ENCODE measurements at places on chromosomes 13 and 19. TPM values are rescaled to one million over a fixed set of nuclear protein-coding genes. Genes with fewer than 3 reads are reported as not detected.
A peak's percentile ranks its signal among the peaks of the same experiment; 100 is the strongest.

GRCh38 chr13:109725297-109725696, 61.1 kb downstream of the IRS2 start:
- no peaks in the 10 kb centered on the region for H3K4me1 ChIP-seq
- peaks cover 7% of the 10 kb centered on the region for H3K27me3 ChIP-seq
- no peaks in the 10 kb centered on the region for H3K36me3 ChIP-seq
- H3K4me3 ChIP-seq = no peak overlapping the region
- DNase-seq = no peak

- peaks cover 18% of the 10 kb centered on the region for H3K27me3 ChIP-seq
- no peaks in the 10 kb centered on the region for H3K36me3 ChIP-seq
- no peak overlapping the region for H3K27ac ChIP-seq
- DNase-seq = no peak
Observed at GRCh38 chr13:42876270-42876714, 94.9 kb downstream of the FAM216B start.

DNA sequence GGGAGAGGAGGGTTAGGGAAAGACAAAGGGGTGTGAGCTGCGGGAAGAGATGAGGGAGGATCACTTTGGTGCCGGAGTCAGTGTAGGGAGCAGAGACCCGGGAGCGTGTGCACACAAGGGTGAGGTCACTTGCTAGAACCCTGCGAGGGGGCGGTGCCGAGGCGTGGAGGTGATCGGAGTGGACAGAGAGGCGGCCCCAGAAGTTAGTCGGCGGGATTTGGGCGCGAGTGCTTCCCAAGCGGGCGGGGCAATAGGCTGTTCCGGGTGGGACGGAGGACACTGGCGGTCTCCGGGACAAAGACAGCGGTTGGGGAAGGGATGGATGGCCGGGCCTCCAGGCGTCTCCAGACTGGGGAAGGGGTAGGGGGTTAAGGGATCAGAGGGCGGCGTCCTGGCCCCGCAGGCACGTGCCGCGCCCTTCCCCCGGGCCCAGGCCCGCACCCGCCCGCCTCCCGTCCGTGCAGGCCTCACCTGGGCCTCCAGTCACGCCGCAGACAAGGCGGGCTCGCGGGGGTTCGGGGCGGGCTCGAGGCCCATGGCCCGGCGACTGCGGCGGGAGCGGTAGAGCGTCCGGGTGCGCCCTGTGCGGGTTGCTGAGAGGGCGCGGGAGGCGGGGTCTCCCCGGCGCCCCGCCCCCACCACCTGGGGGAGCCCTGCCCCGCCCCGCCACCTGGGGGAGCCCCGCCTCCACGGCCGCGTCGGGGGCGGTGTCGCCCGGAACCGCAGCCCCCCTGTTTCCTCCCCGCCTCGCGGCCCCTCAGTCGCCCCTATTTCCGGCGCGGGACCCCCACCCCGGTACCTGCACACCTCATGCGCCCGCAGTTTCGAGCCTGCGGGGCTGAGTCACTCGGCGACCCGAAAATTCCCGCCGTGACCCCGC, at the start of gene LPAR2:
TSS of gene LPAR2 (minus strand) at position 600 of the 880 bp plus-strand sequence. CDS start 945 bp downstream, outside the sequence.
- DNase-seq = peak; percentile 79
- peaks cover 24% of the 10 kb centered on the region for H3K4me1 ChIP-seq
- H3K4me3 ChIP-seq = peak within 1 kb of the TSS; percentile 85
- peak within 1 kb of the TSS; percentile 94 for H3K27ac ChIP-seq

Gene ZNF112
- 0.11 TPM for total RNA-seq

DNA sequence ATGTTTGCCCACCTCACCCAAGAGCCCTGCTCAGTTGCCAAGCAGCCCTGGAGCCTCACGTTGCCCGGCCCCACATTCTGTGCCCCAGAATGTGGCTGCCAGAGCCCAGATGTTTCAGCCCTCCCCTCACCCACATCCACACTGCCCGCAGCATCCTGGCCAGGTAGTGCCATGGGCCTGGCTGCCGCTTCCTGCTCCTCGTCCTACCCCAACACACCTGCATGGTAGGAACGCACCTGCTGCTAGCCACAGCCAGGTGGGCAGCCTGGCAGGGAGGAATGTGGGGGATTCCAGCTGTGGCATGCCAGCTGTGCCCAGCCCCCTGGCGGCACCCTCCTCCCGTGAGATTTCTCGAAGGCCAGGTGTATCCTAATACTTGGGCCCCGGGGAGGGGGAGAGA, 7.5 kb upstream of the NFIX start:
- H3K36me3 ChIP-seq = no peaks in the 10 kb centered on the region
- DNase-seq = no peak

All from activated CD8-positive, alpha-beta T cell treated with anti-CD3 and anti-CD28 coated beads for 36 hours (primary cell).